ENCODE measurements at places on chromosomes 2 and 18. TPM values are rescaled to one million over a fixed set of nuclear protein-coding genes. Genes with fewer than 3 reads are reported as not detected.

NPPC gene
- 4.4 TPM for total RNA-seq

C2orf92 gene
- total RNA-seq = 8.1 TPM

PLEKHH2 gene
- 7.6 TPM for total RNA-seq

SERPINB12 gene
- not detected for total RNA-seq

AOX1 gene
- 2.1 TPM for total RNA-seq

TEX44 gene
- total RNA-seq = not detected

PRKCE gene
- total RNA-seq = 52.1 TPM

DLGAP1 gene
- total RNA-seq = 47.3 TPM

GAL3ST2 gene
- total RNA-seq = 0.69 TPM

MBD5 gene
- 46.6 TPM for total RNA-seq

PSMD1 gene
- total RNA-seq = 122 TPM

STAT4 gene
- total RNA-seq = 16.1 TPM

COL6A3 gene
- 14.1 TPM for total RNA-seq

IL1R1 gene
- total RNA-seq = 0.46 TPM

KLHL30 gene
- total RNA-seq = not detected

RAPGEF4 gene
- total RNA-seq = 60.7 TPM

MPP4 gene
- total RNA-seq = 0.23 TPM

SLC40A1 gene
- total RNA-seq = 51.0 TPM

REG3G gene
- not detected for total RNA-seq

GREB1 gene
- total RNA-seq = 15.0 TPM

GPAT2 gene
- total RNA-seq = 2.3 TPM
